ENCODE measurements at places on chromosomes 7 and 10.

GRCh38 chr10:45404087-45404769 is 30.2 kb downstream of the ALOX5 start:
- DNase-seq, result no peak

- DNase-seq, result no peak
These were observed 84.3 kb downstream of the CD36 start for GRCh38 chr7:80722616-80723195.

- no peak for DNase-seq
These were observed 141.7 kb upstream of the PFKP start for GRCh38 chr10:2925631-2926030.

- DNase-seq, result no peak
These were observed 164.0 kb upstream of the ASAH2 start for GRCh38 chr10:50415292-50415691.

DNA sequence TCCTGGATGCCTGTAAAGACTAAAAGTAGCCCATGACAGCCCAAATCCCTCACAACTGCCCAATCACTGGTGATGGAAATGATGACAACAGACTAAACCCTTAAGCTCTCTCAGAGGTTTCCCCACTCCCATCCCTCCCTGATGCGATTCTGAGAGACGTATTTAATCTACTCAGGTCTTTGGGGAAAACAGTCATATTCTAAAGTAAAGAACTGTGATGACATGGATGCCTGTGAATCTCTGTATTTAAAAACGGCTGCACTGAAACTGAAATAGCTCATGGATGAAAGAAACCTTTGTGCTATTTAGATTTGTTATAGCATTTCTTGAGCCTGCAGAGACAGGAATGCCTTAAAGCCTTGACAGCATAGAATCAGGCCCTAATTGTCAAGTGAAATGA is 28.5 kb downstream of the VPS41 start:
- DNase-seq, result no peak

GRCh38 chr7:120504386-120504785 is 231.4 kb downstream of the KCND2 start:
- no peak for DNase-seq

- no peak for DNase-seq
These were observed 101.8 kb downstream of the IQUB start for GRCh38 chr7:123432601-123433000.

DNA sequence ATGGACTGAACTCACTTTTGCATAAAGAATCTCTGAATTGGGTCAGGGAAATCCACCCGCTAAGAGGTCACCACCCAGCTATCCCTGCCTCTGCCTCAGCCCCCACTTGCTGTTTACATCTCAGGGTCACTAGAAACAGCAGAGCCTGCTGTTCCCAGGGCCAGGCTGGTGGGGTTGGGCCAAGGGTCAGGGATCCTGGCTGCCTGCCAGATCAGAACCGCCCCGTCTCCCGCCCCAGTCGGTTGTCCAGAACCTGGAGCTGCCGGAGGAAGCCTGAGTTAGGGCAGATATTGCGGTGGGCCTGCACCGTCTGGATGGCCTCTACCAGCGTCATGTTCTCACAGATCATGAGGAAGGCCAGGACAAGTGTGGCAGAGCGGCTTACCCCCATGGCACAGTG is 17.0 kb upstream of the SAMD8 start:
- no peak for DNase-seq

GRCh38 chr7:80529362-80529761 is 17.5 kb upstream of the GNAT3 start:
- no peak for DNase-seq

DNA sequence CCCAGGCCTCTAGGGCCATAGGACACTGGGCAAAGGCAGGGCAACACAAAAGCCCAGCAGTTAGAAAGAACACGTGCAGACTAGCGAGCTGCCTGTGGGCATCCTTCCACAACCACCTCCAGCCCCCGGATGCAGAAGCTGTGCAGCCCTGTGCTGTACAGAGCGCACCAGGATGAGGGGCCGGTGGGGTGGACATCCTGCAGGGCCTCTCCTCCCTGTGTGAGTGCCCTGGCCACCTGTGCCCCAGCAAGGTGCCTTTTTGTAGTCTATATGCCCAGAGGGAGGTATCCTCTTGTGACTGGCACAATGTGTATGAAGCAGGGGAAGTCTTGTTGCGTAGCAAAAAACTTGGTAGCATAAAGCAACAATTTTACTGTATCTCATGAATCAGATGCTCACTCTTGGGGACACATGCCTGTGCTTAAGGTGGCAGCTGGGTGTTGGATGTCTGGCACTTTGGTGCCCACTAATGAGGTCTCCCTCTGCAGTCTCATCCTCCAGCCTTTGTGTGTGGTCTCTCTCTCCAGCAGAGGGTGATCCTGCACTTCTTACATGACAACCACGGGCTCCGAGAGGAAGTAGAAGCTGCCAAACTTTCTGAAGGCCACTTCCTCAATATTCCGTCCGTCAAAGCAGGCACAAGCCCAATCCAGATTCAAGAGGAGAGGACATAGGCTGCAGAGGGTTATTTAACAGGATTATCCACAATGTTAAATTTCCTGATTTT is 8.7 kb downstream of the NCAPG2 start:
- DNase-seq, result no peak

- no peak for DNase-seq
These were observed 8.9 kb upstream of the GIMAP8 start for GRCh38 chr7:150441524-150441923.

DNA sequence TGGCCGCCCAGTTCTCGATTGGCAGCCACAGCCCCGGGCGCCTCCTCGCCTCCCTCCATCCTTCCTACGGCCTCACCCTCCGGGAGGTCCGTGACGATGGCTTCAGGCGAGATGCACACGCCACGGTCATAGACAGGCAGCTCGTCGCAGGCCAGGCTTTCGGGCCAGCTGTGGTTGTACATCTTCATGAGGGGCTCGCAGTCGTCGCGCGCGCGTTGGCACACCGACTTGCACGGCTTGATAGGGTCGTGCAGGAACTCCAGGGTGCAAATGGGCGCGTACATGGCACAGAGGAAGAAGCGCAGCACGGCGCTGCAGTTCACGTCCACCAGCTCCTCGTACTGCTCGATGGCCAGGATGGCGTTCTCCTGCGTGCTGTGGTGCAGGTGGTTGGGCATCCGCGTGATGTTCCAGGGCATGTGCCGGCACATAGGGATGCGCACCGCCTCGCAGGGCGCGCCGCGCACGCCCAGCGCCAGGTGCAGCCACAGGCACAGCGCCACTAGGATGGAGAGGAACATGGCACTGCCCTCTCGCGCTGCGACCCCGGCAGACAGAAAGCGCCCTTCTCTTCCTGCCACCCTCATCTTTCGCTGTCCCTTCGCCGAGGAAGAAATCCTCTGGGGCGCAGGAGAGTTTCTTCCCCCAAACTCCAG is 472 bp downstream of the SFRP4 start:
- no peak for DNase-seq

GRCh38 chr10:2658780-2659179 is 408.6 kb upstream of the PFKP start:
- no peak for DNase-seq

- DNase-seq, result peak; percentile 59
These were observed 500 bp downstream of the CUL1 start for GRCh38 chr7:148699024-148699781.

GRCh38 chr7:157412021-157412443 is 75.2 kb downstream of the DNAJB6 start:
- no peak for DNase-seq

GRCh38 chr10:116838143-116838725 is 11.1 kb upstream of the ENO4 start:
- no peak for DNase-seq

DNA sequence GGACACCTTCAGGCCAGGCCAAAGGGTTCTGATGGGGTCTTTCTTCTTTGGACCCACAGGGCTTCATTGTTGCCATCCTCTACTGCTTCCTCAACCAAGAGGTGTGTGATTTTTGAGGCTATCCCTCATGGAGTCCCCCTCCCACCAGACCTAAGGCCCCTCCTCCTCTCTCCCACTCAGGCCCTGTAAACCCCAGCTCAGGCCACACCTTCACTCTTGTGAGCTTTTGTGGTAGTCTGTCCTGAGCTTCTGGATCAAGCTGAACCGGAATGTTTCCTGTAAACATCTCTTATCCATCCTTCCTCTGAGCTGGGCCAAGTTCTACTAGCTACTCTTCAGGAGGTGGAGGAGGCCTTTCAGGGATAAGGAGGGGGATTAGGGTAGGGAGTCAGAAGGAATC is 13.5 kb downstream of the GHRHR start:
- no peak for DNase-seq

- no peak for DNase-seq
These were observed 71.3 kb downstream of the ORC5 start for GRCh38 chr7:104136561-104136960.

GRCh38 chr7:7271094-7271874 is 88.9 kb downstream of the C1GALT1 start:
- DNase-seq, result no peak

DNA sequence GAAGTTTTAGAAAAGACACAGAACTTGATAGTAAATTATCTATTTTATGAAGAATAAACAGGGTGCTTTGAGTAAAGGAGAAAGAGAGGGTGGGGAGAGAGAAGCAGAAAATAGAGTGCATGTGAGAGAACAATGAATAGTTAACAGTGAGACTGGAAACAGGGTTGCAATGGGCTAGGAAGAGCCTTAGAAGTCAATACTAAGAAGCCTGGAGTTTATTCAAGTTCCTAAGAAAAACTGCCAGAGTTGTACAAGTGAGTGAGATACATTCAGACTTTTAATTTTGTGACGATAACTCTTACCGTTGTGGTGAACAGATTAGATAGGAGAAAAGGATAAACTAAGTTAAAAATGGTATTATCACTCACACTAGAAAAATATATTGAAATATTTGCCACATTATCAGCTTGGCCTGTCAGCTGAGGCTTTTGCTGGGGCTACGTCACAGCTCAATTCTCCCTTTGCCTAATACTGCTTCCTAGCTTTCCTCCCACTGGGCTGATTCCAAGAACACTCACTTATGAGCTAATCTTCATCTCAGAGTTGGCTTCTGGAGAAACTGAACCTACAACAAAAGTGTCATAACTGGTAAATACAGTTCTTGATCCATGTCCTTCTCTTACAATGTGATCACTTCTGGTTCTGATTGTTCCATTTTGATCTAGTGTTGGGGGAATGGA is 92.7 kb downstream of the SEMA3D start:
- DNase-seq, result no peak

DNA sequence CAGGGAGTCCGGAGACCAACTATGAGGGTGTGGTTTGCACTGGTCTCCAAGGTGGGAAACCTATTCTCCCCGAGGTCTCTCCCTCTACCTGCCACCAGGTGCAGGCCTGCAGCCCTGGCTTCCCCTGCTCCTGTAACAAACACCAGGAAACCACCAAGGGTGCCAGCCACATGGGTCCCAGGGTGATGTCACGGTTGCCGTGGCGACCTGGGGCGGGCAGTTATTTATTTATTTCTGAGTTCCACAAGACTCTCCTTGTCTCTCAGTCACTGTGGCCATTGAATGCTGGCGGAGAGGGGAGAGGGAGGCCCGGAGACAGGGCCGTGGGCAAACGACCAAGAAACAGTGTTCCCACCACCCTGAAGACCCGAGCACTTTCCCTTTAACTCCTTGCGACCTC is 27.0 kb downstream of the MMD2 start:
- DNase-seq, result no peak

DNA sequence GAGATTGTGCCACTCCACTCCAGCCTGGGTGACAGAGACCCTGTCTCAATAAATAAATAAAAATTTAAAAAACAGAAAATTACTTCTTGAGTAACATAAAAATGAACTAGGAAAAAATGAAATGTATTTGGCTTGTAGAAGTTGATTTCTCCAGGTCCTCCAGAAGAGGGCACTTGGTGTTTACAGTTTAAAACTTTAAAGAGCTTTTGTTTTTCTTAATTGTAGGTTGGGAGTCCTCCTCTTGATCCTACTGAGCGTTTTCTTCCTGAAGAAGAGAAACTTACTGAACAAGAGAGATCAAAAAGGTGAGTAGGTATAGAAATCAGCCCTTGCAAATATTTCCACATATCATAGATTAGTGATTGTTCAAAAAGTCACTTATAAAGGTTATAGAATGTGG is 16.2 kb downstream of the KIFBP start:
- DNase-seq, result no peak

DNA sequence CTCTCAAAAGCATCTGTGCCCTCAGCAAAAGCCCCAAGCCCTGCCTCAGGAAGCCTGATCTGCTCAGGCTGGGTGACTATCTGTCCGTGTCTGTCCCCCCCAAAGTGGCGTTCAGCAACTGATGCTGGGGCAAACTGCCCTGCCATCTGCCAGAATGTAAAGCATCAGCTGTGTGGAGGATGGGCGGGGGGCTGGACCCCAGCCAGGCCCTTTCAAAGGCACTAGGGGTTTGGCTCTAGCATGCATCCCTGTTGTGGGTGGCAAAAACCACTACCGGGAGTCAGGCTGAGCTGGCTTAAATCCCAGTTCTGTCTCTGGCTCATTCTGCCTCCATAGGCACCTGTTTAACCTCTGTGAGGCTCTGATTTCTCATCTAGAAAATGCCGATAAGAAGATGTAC is 35.5 kb downstream of the GPRIN2 start:
- DNase-seq, result no peak

GRCh38 chr10:97715259-97715874 is 1.8 kb downstream of the MARVELD1 start:
- no peak for DNase-seq

GRCh38 chr7:118214051-118214832 is 10.3 kb upstream of the ANKRD7 start:
- peak; percentile 91 for DNase-seq

GRCh38 chr7:45709168-45710042 is 135.2 kb downstream of the ADCY1 start:
- DNase-seq, result no peak

GRCh38 chr7:16961641-16962040 is 79.9 kb upstream of the AGR3 start:
- no peak for DNase-seq

- DNase-seq, result no peak
These were observed 611.8 kb downstream of the LRMDA start for GRCh38 chr10:76043261-76043660.

DNA sequence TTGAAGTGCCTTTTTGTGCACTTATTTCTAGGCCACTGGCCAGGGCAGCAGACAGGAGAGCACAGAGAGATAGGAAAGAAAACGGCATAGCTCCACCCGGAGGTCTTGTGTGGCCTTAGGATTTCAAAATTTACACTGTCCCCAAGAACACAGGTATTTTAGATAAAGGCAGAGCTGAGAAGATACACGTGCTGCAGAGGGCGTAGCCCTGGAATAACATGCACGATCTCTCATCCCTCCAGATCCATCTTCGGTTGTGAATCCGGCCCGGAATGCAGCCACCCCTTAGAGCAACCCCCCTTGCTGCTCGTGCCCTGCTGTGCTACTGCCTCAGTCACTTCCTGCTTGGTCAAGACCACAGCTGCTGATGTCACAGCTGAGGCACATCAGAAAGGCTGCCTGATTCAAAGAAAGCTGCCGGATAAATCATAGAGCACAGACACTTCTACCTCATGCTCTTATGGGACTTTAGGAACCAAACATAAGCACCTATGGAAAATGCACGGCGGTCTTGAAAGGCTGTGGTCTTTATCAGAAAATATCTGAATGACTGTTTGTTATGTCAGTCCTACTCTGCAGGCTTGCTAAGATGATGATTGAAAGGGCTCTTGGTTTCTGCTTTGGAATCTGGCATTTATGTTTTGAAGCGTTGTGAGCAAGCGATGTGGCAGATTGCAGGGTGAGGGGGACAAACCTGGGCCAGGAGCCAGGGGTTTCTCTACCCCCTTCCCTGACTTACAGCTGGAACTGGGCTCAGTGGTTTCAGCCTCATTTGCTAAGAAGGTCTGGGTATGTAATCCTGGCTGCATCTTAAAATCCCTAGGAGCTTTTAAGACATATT is 152.0 kb downstream of the SVIL start:
- DNase-seq, result no peak
